ENCODE measurements at places on chromosomes 2 and 18.

GRCh38 chr2:203155406-203155805 is 83.4 kb upstream of the CYP20A1 start:
- no peak for DNase-seq

DNA sequence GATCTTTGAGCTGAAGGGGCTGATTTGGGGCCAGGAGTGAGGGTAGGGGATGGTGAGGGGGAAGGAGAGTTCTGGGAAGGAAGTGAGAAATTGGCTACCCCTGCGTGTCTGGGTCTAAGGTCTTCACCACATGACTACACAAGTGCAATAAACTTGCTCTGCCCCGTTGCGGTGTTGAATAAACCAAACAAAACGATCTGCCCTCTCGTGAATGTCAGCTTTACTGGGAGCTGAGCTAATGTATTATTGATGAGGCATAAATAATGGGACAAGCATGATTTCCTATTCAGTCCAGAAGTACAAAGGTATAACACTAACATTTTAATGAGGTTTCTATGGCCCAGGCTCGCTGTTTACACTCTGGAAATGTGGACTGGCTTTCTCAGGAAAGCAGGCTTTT is 8.0 kb upstream of the CFAP221 start:
- DNase-seq, result no peak

- no peak for DNase-seq
These were observed 5.5 kb downstream of the COPS9 start for GRCh38 chr2:240130393-240131195.

GRCh38 chr2:11507517-11507916 is 26.3 kb upstream of the GREB1 start:
- DNase-seq, result no peak

DNA sequence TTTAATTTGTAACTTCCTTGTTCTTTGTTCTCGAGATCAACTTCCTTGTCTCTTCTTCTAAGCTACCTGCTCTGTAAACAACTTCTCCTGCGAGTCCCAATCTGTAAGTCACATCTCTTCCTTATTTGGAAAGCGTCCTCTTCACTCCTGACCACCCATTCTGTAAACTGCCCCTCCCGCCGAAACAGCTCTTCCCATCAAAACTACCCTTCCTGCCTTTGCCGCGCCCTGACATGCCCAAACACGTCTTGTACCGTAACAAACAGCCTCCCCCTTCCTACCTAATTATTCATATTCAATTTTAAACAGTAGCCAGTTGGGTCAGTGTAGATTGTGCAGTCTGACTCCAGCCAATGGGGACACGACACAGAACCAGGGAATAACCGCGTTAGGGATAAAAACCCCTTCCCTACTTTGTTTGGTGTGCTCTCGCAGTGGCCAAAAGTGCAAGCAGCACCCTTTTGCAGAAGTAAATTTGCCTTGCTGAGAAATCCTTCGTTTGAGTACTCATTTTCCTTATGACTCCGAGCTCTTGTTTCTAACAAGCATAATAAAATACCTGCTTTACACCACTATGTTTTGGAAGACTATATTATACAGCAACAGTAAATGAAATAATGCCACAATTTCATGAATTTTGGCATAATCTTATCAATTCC is 39.8 kb downstream of the PIAS2 start:
- no peak for DNase-seq

DNA sequence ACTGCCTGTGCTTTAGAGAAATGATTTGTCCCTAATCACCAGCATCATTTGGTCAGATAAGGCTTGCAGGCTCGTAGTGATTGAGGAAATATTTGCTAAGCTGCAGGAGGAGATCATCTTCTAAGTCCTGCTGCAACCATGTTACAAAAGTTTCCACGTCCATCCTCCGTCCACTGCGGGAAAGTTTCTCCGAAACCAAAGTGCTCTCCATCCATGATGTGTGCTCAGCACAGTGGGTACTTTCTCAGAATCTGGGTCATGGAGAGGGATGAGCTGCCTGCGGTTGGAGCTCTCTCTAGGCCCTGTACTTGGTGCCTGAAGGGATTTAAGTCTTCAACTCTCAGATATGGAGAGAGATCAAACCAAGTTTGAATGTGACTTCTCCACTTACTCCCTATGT is 39.3 kb downstream of the IL1RL2 start:
- DNase-seq, result no peak

DNA sequence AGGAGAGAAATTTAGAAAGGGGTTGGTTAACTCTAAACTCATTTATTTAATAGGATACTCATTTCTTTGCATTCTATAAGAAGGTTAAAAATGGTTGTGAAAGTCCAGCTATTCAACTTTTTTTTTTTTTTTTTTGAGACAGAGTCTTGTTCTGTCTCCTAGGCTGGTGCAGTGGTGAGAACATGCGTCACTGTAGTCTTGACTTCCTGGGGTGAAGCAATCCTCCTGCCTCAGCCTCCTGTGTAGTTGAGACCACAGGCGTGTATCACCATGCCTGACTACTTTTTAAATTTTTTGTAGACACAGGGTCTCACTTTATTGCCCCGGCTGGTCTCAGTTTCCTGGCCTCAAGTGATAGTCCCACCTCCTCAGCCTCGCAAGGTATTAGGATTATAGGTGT is 11.9 kb downstream of the ELP2 start:
- no peak for DNase-seq

DNA sequence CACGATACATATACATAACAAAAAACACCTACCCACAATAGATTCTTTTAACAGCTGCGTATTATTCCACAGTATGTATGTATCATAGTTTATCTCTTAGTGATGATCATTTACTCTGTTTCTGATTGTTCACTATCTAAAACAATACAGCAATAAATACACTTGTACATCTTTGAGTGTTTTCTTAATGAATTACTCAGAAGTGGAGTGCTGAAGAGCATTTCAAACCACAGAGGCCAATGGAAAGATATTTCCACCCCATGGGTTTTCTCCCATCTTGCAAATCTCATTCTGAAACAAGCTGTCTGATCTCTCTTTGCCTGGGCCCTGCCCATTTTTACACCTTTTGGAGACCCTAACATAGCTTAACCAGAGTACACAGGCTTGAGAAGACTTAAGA is 113.8 kb upstream of the KLF7 start:
- DNase-seq, result no peak

- DNase-seq, result no peak
These were observed 55.8 kb downstream of the TTC27 start for GRCh38 chr2:32683520-32684086.

DNA sequence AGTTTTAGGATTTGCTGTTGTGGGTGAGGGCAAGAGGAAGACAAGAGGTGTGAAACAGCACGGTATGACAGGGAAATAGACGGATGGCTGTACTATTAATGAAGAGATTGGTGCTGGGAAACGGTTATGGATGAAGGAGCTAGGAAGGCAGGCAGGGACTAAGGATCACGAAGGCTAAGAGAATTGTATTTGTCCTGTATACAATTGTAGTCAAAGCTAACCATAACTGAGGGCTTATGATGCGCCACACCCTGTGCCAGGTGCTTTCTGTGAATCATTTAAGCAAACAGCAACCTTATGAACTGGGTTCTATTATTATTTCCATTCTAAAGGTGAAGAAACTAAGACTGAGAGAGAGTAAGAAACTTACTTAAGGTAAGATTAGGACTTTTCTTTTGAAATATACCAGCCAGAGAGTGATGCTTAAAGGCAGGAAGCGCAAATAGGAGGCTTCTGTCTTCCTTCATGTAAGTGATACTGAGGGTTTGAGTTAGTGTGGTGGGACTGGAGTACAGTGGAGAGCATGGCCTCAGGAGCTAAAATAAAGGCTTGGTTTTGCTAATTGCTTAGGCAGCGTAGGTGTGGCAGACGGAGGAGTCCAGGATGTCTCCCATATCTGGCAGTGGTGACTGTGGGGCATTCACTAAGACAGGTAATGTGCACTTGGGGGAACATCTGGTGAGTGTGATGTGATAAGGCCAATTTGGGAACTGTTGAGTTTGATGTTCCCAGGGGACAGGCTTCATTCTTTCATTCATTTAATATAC is 85.8 kb downstream of the PLEKHM3 start:
- no peak for DNase-seq

DNA sequence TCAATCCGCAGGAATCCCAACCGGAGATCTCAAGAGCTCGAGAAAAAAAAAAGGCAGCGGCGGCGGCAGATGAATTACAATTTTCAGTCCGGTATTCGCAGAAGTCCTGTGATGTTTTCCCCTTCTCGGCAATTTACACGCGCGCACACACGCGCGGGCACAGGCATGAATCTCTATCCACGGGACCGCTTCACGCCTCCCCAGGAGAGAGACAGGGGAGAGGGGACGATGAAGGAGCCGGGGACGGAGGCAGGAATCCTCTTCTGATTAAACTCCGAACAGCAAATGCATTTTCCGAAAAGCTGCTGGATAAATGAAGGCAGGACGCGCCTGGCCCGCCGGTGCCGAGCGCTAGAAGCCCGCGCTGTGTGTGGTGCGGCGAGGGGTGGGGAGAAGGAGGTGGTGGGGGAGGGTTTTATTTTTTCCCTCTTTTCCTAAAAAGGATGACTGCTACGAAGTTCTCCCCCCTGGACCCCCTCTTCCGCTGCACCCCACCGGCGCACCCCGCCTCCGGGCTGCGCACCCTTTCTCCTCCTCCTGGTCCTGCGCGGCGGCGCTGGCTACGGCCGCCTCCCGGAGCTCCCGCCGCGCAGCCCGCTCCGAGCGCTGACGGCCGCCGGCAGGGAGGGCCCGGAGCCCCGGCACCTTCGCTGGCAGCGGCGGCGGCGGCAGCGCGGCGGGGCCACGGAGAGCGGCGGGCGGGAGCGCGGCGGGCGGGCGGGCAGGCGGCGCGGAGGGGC is at the start of gene BCL2:
Gene BCL2 (minus strand): TSS at position 387 of the 740 bp plus-strand sequence.
- DNase-seq, result no peak

- DNase-seq, result no peak
These were observed 27.3 kb upstream of the EVA1A start for GRCh38 chr2:75587954-75588587.

GRCh38 chr2:70935468-70936164 is at the start of gene ATP6V1B1:
TSS of gene ATP6V1B1 (plus strand) at chr2:70935900. CDS start at chr2:70935955, 55 bp downstream.
- no peak for DNase-seq

DNA sequence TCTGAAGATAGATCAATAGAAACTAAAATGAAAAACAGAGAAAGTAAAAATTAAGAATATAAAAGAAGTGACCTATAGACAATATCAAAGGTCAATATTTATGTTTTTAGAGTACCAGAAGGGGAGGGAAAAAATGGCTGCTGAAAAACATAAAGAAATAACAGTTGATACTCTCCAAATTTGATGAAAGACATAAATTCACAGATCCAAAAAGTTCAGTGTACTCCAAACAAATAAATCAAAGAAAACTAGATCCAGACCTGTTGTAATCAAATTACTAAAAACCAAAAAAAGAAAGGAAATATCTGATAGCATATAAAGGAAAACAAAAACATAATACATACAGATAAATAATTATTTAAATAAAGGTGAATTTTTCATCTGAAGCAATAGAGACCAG is 1689.1 kb upstream of the TMEFF2 start:
- no peak for DNase-seq

GRCh38 chr2:146123714-146124113 is 1603.8 kb upstream of the ZEB2 start:
- no peak for DNase-seq

DNA sequence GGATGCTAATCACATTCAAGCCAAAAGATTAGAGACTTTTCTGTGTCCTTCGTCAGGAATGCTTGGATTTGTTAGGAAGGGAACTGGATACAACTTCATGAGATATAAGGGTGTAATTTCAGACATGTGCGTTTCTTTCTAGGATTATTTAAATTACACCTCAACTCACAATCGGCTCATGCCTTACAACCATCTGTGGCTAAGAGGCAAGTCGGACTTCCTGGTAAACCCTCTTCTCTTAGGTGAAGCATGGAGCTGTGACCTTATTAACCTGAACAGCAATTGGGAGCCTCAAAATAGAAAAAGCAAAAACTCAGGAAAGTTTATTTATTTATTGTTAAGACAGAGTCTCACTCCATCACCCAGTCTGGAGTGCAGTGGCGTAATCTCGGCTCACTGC is 61.8 kb downstream of the SEMA4F start:
- DNase-seq, result no peak

DNA sequence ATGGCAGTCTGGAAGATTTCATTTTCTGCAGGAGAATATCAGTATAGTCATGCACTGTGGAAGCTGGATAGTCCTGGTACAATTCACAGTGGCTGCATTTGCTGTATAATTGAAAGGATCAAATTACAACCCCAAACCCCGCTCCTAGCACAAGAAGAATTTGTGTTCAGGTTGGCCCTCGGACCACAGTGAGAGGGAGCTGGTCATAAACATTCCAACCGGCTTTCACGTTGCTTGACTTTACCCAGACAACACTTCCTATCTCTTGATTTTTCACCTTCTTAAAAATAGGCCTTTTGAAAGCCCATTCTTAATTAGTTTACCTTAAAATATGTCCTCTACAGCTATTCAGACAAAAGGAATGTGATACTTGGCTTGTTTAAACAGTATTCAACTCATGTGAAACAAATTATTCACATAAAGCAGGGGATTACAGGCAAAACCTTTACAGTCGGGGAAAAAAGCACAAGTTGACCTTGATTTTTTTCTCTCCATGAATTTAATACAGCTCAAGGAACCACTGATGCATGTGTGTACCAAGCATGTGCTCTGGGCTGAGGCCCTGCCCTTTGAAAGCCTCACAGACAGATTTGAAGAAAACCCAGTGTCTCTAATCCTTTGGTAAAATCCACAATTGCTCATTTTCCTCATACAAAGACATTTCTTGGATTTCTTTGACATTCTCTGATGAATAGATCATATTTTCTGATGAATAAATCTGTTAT is 143.0 kb upstream of the SOX11 start:
- no peak for DNase-seq

GRCh38 chr2:118325321-118325955 is 237.2 kb downstream of the INSIG2 start:
- no peak for DNase-seq

DNA sequence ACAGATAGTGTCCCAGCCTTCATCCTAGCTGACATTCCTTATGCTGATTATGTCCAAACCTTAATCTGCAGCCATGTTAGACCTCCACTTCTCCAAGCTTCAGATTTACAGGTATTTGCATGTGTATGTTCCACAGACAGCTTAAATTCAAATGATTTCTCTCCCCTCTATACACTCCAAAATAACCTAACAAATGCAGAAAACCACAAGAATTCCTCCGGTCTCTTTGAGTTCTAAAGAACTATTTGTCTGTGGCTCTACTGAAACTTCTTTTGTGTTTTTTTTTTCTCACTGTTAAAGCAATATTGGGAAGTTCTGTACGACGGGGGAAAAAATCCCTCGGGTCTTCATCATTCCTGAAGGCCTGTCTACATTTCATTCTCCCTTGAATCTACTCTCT is 8.6 kb downstream of the NDUFS1 start:
- no peak for DNase-seq

DNA sequence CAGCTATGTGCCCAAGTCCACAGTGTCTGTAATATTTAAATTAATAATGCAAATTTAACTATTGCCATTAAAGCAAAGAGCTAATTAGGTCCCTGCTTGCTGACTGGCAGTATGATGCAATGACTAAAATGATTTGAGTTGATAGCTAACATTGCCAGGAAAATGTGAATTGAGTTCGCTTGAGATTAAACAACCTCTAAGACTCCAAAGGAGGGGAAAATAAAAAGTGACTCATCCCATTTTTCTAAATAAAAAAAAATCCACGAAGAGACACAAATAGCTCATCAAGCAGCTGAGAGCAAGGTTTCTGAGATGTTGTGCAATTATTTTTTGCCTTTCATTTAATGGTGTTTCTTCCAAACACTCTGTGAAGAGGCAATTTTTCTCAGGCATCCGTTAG is 413.0 kb downstream of the MTX2 start:
- DNase-seq, result no peak

Measured in stimulated activated CD4-positive, alpha-beta T cell treated with anti-CD3 and anti-CD28 coated beads, Interleukin-4, amount 100 ng/mL, for 1 hour (primary cell).